ENCODE measurements at places on chromosomes 3 and 15. TPM values are rescaled to one million over a fixed set of nuclear protein-coding genes. Genes with fewer than 3 reads are reported as not detected.

Gene TMEM40
- total RNA-seq: not detected

Gene OIP5
- total RNA-seq: 1.5 TPM

Gene GOLGA8T
- 0.49 TPM for total RNA-seq

Gene CPNE9
- 0.49 TPM for total RNA-seq

Gene MLF1
- total RNA-seq: 18.7 TPM

Gene C3orf80
- total RNA-seq: 9.6 TPM

Gene ADGRG7
- total RNA-seq: under 0.01 TPM

Gene ABI3BP
- 3.0 TPM for total RNA-seq

Gene MORC1
- under 0.01 TPM for total RNA-seq

Gene C3orf52
- 0.25 TPM for total RNA-seq

Gene CILP
- 0.25 TPM for total RNA-seq

Gene SERINC4
- under 0.01 TPM for total RNA-seq

Gene SERPINI2
- total RNA-seq: 0.74 TPM

Gene IQCH
- 2.7 TPM for total RNA-seq

Gene AADACL2
- not detected for total RNA-seq
